ENCODE measurements at places on chromosomes 2 and 18. TPM values are rescaled to one million over a fixed set of nuclear protein-coding genes. Genes with fewer than 3 reads are reported as not detected.

DNA sequence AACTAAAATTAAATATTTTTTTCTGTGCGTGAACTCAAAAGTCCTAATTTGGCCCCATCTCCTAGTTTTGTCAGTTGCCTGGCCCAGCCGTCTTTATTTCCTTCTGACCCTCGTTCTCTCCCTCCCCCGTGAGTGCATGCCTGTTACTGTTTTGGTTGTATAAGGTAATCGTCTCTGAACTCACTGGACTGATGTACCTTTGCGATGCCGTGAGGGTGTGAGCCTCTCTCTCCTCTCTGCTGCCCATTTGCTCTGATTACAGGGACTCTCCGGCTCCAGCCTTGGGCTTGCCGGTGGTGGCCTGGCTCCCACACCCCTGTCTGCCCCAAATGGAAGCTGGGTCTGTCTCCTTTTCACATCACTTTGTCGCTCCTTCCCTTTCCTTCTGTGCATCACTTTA, 66.5 kb upstream of the RBM44 start:
- no peak for DNase-seq

DNA sequence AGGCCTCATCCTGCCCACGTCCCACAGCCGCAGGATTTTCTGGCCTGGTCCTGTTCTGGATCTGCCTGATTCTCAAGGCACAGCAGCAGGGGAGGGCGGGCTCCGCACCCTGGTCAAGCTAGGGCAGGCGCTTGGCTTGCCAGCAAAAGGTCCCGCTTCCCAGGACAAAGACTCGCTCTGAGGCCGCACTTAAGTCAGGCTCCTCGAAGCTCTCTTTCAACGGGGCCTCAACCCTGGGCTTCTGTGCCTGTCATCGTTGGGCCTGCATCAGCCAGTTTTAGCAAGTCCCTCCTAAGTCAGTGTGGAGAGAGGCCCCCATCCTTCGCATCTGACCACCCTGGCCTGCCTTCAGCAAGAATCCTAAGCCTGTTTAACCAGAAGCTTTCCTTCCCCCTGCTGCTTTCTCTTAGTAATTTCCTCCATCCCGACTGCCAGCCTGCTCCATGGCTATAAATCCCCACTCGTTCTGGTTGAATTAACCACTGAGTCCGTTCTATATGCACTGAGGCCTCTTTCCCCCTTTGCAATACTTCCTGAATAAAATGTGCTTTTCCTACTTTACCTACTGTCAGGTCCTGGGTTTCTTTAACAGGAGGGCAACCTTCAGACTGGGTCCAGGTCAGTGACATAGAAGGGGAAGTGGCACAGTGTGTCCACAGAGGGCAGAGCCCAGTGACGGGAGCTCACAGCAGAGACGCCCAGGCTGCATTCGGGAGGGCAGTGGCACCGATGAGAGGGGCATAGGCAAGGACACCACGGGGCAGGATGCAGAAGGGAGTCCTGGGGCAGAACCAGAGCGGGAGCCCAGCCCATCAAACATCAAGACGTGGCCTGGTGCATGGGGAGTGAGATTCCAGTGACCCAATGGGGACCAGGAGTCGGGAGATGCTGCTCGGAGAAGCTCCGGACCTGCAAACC, 62.7 kb downstream of the SP110 start:
- no peak for DNase-seq

DNA sequence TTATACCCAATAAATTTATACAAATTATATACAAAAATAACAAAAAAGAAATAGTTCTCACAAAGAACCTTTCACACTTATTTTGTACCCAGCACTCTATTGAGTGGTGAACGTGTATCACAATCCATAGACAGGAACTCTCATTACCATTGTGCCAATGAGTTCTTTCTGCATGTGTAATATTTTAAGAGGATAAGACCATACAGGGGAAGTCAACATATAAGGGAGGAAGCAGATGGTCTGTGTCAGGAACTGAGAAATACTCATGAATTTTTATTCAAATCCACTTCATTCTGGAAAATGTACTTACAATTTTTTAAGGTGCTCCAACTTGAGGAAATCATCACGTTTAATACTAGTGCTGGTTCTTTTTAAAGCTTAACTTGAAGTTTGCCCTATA, 27.1 kb upstream of the ELOA2 start:
- DNase-seq: no peak

GRCh38 chr18:27005589-27005988, 140.1 kb upstream of the AQP4 start:
- DNase-seq: no peak

DNA sequence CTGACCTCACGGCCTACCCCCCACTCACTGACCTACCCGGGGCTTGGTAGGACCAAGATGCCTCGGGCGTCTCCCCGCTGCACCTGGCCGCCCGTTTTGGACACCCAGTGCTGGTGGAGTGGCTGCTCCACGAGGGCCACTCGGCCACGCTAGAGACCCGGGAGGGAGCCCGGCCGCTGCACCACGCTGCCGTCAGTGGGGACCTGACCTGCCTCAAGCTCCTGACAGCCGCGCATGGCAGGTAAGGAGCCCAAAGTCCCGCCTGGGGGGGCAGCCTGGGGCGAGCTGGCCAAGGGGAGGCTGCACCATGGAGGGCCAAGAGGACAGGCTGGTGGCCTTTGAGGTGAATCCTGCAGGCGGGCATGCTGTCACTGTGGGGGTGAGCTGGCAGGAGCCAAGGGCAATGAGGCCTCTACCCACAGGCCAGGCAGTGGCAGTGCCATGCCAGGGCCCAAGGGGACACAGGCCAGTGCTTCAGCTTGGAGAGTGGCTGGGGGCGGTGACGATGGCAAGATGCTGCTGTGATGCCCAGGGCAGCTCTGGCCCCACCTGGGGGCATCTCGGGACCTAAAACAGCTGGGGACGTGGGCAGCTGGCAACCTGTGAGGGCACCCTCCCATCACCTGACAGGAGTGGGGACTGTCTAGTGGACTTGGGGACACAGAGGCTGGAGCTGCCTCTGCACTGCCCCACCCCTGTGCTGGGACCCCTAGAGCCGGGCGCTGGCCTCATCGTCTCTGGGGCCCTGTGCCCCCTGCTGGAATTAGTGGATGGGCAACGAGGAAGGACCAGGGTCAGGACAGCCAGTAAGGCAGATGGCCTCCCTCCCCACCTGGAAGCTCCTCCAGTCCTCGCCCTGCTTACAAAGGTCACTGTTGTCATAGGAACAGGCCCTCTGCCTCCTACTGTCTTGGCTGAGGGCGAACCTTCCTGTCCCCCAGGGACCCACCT, 2.0 kb downstream of the ESPNL start:
- no peak for DNase-seq

Gene TLX2
- 0.40 TPM for total RNA-seq

Gene FOXI3
- not detected for total RNA-seq

GRCh38 chr2:78718473-78718872, 307.0 kb upstream of the REG3G start:
- no peak for DNase-seq

Gene AQP12A
- total RNA-seq: not detected

DNA sequence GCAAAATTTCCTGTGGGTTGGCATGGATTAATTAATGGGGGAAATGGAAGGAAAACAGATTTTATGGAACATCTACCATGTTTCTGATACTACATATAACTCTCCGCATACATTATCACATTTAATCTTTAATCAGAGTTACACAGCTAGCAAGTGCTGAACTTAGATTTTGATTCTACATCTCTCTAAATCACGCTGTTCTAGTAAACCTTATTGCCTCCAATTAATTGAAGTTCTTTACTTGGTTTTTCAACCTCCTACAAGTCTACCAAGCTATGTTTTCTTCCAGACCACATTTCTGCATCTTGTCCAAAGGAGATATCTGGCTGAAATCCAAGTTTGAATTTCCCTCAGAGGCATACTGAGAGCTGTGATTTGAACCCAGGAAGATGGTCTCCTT, 125.8 kb upstream of the GAREM1 start:
- DNase-seq: no peak

Gene ANKRD30BL
- not detected for total RNA-seq

DNA sequence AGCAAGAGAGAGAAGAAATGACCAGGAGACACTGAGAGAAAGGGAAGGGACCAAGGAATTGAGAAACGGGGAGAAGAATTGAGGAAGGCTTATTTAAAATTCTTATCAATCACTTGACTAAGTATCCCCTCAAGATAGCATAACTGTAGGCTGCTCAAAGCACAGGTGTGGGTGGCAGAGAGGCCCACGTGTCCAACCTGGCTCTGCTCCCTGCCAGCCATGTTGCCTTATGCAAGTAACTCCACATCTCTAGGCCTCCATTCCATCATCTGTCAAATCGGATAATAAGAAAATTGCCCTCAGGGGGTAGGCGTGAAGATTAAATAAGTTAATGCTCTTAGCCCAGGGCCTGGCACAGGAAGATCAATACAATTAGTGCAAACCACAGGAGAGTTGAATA, 7.4 kb upstream of the NPAS2 start:
- DNase-seq: no peak

All from activated CD4-positive, alpha-beta T cell treated with anti-CD3 and anti-CD28 coated beads, Interleukin-2, amount 10 ng/mL, durations not matched to agents 7 days and 5 days (primary cell).